ENCODE measurements at places on chromosomes 6 and 20.

DNA sequence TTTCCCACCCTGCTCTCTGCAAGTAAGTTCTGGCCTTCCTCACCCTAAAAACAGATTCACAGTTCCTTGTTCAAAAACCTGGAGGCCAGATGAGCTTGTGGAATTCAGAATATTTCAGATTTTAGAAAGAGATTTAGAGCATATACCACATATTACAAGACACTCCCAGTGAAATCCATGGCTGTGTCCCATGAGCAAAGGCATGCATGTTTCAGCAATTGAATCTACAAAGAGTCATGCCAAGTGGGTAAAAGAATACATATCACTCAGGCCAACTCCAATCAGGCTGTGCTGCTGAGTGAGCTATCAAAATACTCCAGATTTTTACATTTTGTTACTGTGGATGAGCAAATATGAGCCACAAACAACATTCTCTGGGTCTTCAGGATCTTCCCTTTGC is 10.2 kb upstream of the NEDD9 start:
- no peak for DNase-seq

GRCh38 chr6:108052706-108053105 is 21.8 kb downstream of the OSTM1 start:
- no peak for DNase-seq

DNA sequence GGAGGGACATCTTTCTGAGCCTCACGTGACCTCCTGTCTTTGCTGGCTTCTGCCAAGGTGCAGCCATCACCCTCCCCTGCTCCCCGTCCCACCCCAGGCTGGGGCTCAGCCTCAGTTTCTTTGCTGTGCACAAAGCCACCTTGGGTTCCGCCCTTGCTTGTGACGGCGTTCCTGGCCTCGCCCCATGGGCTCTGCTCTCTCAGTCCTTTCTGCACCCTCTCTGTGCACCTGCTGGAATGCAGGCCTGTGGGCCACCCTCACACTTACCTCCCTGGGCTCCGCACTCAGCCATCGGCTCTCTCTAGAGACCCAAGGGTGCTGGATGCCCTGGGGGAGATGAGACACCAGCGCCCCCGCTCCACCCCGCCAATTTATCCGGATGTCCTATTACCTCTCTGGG is 28.3 kb downstream of the BANF2 start:
- DNase-seq: no peak

GRCh38 chr6:164924674-164925073 is 384.7 kb downstream of the C6orf118 start:
- no peak for DNase-seq

- no peak for DNase-seq
Observed at GRCh38 chr6:84089552-84089951, 56.0 kb downstream of the MRAP2 start.

GRCh38 chr20:31605902-31606803 is 1.1 kb downstream of the ID1 start:
- DNase-seq: no peak

GRCh38 chr6:36906539-36907325 is 21.0 kb downstream of the C6orf89 start:
- DNase-seq: no peak

GRCh38 chr6:163583558-163583957 is 169.0 kb downstream of the QKI start:
- DNase-seq: no peak

GRCh38 chr6:25882051-25882496 is 8.0 kb upstream of the SLC17A3 start:
- no peak for DNase-seq

GRCh38 chr20:61924858-61925554 is 140.7 kb downstream of the TAF4 start:
- DNase-seq: no peak

DNA sequence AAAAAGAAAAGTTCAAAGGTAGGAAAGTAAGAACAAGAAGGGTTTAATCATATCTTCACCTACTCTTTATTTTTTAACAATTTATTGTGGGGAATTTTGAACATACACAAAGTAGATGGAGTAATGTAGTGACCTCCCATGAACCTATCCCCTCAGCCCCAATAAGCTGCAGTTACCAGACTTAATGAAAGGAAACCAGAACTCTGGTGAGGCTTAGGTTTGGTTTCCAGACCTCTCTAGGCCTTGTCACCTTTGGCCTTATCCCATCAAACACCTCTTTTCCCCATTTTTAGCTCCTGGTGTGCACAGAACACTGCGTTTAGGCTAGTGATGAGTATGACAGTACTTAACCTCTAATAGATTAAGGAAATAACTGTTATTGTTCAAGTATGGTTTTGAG is 42.0 kb downstream of the CBFA2T2 start:
- no peak for DNase-seq

- no peak for DNase-seq
Observed at GRCh38 chr6:41064841-41065240, 7.3 kb downstream of the OARD1 start.

- no peak for DNase-seq
Observed at GRCh38 chr6:13872681-13873080, 52.1 kb upstream of the RNF182 start.

DNA sequence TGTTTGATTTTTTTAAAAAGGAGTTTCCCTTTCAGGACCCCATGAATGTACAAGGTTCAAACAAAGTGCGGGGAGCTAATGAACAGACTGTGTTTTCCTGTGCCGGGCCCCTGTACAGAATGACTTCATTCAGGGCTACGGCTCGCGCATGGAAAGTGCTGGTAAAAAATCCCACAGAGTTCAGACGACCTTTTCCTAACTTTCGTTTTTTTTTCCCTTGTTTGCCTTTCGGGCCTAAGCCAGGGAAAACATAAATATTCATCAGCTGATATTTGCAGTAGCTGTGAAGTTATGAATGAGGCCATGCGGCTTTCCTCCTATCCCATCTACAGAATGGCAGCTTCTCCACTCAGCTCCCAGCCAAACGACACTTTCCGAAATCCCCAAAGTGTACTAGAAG is 74.0 kb downstream of the HAO1 start:
- DNase-seq: no peak

GRCh38 chr20:4763261-4763660 is 41.6 kb downstream of the PRND start:
- DNase-seq: no peak

DNA sequence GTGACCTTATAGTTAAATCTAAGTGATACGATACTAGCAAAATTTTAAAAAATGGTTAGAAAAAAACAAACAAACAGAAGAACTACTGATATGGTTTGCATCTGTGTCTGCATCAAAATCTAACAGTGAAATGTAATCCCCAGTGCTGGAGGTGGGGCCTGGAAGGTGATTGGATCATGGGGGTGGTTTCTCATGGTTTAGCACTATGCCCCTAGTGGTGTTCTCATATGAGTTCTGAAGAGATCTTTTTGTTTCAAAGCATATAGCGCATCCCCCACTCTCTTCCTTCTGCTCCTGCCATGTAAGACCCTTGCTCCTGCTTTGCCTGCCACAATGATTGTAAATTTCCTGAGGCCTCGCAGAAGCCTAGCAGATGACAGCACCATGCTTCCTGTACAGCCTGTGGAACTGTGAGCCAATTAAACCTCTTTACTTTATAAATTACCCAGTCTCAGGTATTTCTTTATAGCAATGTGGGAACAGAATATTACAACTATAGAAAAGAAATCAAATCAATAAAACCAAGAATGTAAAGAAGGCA is 5.4 kb downstream of the FBXL4 start:
- no peak for DNase-seq

- no peak for DNase-seq
Observed at GRCh38 chr20:43837856-43838702, 76.6 kb upstream of the TOX2 start.

DNA sequence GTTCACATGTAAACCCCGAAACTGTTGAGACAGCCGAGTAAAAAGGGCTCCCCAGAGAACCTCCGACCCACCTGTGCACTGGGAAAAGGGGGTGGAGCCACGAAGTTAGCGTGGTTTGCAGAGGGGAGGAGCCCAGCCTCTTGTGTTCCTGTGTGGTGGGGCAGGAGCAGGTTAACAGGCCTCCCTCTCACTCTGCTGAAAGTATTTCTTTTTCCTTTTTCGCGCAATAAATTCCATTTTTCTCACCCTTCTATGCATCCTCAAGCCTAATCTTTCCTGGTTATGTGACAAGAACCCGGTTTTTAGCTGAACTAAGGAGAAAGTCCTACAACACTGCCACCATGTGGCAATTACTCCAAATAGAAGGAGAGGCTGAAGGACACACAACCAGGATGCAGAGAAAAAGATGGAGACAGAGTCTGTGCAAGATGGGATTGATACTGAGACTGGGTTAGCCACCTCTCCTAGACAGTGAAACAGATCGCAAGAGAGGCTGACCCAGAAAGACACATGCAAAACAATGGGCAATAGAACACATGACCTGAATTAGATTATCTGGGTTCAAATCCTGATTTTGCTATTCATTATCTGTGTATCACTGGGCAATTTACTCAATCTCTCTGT is 168.7 kb upstream of the PRSS16 start:
- DNase-seq: peak; percentile 17

GRCh38 chr6:49666930-49667757 is 30.5 kb upstream of the RHAG start:
- no peak for DNase-seq

- DNase-seq: no peak
Observed at GRCh38 chr20:49412953-49413352, 69.5 kb downstream of the KCNB1 start.

GRCh38 chr6:5422321-5422915 is 161.1 kb downstream of the FARS2 start:
- DNase-seq: no peak

GRCh38 chr6:158717341-158718330 is 67.8 kb downstream of the SYTL3 start:
- DNase-seq: no peak

- no peak for DNase-seq
Observed at GRCh38 chr6:22550971-22551670, 18.2 kb upstream of the HDGFL1 start.

GRCh38 chr6:42229506-42230119 is 12.0 kb upstream of the MRPS10 start:
- no peak for DNase-seq

DNA sequence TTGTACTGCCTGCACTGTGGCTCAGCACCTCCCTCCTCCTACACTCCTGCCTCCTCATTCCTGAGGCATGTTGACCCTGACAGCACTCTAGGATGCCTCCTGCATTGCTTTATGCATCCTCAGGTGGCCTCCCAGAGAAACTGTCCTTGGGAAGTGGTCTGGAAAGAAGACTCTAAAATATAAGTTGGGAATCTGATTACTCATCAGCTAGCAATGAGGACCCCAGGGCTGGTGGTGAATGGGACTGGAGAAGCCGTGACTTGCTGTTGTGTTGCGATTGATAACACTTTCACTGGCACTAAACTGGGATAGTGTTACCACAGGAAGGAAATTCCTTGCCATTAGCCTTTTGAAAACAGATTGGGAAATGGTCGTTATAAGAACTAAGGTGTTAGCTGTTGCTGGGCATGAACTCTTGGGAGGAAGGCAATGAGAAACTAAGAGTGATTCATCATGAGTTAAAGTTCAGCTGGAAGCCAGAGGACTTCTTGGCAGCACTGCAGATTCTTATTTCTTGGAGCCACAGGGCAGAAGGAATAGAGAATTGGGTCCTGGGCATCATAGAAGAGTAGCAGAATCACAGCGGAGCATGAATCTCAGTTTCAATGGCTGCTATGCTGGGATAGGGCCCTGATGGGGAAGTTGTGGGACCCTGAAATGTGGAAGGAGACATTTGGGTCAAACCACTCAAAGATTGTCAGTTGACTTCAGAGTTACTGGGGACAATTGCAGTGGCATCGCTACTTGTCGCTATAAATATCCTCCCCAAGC is 10.1 kb upstream of the SIRPD start:
- no peak for DNase-seq

DNA sequence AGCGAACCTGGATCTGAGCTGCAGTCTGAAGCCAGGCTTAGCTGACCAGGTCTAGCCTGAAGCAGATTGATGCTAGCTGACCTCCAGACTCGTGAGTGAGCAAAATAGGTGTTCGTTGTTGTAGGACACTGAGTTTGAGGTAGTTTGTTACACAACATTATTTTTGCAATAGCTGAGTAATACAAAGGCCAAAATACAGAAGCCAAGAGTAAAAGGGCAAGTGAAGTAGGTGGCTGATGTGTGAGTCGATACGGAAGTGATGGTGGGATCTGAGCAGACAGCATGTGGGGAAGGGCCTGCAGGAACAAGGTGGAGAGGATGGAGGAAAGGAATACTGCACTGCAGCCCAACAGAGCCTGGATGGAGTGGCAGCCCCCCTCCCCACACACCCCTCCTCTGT is 8.5 kb upstream of the SPATS1 start:
- DNase-seq: no peak

- DNase-seq: peak; percentile 44
Observed at GRCh38 chr6:27809939-27810767, 102.0 kb downstream of the OR2B2 start.

GRCh38 chr6:116314878-116315277 is 35.1 kb upstream of the TSPYL1 start:
- no peak for DNase-seq

DNA sequence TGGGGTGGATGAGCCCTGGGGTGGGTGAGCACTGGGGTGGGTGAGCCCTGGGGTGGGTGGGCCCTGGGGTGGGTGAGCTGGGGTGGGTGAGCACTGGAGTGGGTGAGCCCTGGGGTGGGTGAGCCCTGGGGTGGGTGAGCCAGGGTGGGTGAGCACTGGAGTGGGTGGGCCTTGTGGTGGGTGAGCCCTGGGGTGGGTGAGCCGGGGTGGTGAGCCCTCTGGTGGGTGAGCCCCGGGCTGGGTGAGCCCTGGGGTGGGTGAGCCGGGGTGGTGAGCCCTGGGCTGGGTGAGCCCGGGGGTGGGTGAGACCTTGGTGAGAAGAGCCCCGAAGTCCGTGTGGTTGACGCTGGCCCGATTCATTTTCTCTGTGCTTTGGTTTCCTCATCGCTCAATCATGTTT is 18.6 kb downstream of the SMOC2 start:
- no peak for DNase-seq

DNA sequence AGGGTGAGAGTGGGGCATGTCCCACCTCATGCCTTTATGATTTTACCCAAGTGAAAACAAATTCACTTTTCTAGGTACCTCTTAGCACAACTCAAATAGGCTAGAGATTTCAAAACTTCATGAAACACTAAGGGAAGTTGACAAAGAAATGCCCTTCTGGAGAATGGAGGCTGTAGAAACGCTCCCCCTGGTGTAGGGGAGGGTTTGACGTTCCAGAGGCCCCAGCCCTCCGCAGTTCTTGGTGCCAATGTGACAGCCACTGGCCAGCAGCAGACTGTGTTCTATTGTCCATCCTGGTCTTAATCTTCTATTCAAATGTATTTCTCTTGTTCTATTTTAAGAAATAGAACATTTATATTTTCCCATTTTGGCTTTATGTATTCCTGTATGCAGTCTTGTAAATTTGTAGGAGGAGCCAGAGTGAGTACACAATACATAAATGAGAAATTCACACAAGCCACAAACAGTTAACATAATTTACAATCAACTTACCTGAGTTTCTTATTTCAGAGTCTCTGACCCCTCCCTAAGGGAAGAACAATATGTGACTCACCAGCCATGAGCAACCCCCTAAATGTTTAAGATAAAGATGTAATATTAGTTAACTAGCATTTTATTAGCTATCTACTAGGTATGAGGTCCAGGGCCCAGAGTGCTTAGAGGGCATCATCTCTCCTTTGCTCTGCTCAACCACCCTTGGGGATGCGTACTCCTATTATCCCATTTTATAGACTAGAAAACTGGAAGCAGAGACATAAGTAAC is 8.8 kb upstream of the MUC21 start:
- DNase-seq: no peak
